ENCODE measurements at places on chromosomes 6 and 20.

DNA sequence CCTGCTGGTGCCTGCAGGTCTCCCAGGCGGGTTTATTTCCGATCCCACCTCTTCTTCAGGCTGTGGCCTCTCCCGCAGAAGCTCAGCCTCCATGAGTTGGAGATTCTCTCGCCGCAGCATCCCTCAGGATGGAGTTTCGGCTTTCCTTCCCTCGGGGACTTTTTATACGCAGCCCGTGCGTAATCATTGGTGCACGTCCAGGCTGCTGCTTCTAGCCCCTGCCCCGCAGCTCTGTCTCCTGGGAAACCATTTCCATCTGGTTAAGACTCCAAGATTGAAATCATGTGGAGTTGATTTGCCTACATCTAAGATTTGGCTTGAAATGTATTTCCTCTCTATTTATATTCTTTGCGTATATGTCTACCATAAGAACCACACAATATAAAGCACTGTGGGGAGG lies 46.7 kb upstream of the CARMIL1 start:
- DNase-seq: no peak

- DNase-seq: no peak
These were observed 19.4 kb downstream of the PFDN4 start for GRCh38 chr20:54227241-54227640.

- DNase-seq: no peak
These were observed 8.7 kb downstream of the ZNF335 start for GRCh38 chr20:45963059-45964005.

DNA sequence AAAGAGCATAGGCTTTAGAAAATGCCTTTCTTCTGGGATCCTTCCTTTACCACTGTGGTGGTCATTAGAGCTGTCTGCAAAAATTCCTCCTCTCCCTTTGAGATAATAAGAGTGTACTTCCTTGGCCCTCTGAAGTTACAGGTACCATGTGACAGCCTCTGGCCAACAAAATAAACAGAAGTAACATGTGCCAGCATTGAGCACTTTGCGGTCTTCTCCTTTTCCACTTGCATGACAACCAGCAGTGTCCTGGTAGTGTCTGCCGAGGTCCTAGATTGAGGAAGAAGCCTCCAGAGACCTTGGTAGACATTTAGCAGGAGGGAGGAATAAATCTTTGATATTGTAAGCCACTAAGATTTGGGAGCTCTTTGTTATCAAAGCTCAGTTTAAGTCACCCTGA lies 87.5 kb upstream of the ARID1B start:
- no peak for DNase-seq

- DNase-seq: no peak
These were observed 28.5 kb upstream of the HLA-DRB5 start for GRCh38 chr6:32558426-32559057.

DNA sequence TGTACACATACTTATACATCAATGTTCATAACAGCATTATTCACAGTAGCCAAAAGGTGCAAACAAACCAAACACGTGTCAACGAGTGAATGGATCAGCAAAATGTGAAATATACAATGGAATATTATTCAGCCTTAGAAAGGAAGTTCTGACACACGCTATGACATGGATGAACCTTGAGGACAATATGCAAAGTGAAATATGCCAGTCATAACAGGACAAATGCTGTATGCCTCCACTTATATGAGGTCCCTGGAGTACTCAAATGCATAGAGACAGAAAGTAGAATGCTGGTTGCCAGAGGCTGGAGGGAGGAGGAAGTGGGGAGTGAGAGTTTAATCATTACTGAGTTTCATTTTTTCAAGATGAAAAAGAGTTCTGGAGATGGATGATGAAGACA lies 37.8 kb upstream of the IGF2R start:
- no peak for DNase-seq

- no peak for DNase-seq
These were observed 40.5 kb downstream of the SNAI1 start for GRCh38 chr20:50023116-50023805.

GRCh38 chr20:19115581-19115980 lies 96.9 kb upstream of the SLC24A3 start:
- no peak for DNase-seq

GRCh38 chr20:61760321-61760720 lies 305.4 kb downstream of the TAF4 start:
- no peak for DNase-seq
